ENCODE measurements at places on chromosomes 3 and 15.

GRCh38 chr3:160265088-160265487, 39.9 kb downstream of the C3orf80 start:
- DNase-seq, result no peak

- no peak for DNase-seq
Observed at GRCh38 chr3:36796161-36796560, 31.8 kb upstream of the DCLK3 start.

DNA sequence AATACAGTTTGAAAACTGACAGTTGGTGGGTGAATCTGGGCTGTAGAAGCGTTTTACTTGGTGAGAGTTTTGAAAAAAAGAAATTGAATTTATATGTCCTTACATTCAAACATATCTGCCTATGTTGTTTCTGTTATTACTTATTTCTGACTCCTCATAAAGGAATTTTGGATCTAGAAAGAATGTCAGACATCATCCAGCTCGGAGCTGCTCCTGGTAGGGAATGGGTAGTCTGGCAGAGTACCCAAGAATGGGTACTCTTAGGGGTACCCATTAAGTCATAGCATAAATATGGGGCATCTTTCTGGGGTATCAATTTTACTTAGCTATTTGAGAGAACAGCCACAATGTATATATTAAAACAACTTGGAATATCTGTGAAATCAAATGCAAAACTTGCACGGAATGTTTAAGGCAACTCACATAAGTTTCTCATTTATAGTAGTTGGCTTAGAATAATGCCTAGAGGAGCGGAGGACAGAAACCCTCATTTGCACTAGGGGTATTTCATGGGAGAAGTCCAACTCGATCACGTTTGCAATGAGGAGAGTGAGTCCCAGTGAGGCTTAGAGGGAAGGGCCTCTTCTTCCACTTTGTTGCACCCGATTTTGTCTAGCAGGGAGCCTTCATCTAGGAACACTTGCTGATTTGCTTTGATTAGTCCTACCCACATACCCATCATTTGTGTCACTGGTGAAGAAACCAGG, 2.4 kb upstream of the LARP6 start:
- DNase-seq, result no peak

- DNase-seq, result no peak
Observed at GRCh38 chr3:193991666-193992424, 144.1 kb upstream of the HES1 start.

Data from astrocyte of the cerebellum (primary cell).